ENCODE measurements at places on chromosomes 12 and 14.

DNA sequence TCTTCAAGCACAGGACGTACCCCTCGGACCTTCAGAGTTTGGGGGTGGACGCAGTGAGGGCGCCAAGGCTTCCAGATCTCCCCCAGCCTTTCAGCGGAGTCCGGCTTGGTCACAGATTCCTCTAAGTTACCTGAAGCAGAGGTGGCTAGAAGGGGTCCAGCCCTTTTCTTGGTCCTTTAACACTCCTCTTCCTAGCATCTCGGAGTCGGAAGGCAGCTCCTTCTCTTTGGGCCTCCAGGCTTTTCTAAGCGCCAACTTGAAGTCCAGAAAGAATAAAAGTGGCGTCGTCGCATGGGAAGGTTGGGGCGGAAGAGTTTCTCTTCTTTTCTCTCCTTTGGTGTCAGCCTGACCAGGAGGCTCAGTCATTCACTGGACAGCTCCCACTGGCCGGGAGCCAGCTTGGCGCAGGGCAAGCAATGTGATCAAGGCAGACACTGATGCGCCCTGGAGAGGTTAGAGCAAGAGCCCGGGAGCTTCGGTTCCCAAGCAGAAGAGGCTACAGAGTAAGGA lies 9.6 kb downstream of the OR6S1 start:
- DNase-seq = no peak

DNA sequence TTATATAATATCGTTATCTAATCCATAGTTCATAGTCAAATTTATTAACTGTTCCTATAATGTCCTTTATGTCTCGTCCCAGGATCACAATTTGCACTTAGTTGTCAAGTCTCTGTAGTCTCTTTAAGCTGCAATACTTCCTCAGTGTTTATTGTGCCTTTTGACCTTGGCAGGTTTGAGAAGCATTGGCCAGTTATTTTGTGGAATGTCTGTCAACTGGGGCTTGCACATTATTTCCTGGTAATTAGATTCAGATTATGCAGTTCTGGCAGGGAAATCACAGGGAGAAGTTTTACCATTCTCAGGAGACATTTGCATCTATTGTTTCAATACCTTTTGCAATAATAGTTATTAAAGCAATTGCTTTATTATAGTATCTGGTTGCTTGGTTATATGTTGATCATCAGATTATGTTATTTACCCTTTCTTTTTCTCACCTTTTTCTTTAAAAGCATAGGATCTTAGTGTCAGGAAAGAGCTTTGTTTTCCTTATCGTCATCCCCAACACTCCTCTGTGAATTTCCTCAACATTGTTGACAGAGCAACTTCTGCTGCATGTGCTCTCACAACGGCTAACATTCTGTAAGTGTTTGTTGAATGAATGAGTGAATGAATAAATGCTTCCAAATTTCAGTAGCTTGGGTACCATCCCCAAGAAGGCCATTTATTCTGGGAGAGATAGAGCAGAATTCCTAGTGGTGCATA lies 3.7 kb upstream of the ART4 start:
- no peak for DNase-seq

DNA sequence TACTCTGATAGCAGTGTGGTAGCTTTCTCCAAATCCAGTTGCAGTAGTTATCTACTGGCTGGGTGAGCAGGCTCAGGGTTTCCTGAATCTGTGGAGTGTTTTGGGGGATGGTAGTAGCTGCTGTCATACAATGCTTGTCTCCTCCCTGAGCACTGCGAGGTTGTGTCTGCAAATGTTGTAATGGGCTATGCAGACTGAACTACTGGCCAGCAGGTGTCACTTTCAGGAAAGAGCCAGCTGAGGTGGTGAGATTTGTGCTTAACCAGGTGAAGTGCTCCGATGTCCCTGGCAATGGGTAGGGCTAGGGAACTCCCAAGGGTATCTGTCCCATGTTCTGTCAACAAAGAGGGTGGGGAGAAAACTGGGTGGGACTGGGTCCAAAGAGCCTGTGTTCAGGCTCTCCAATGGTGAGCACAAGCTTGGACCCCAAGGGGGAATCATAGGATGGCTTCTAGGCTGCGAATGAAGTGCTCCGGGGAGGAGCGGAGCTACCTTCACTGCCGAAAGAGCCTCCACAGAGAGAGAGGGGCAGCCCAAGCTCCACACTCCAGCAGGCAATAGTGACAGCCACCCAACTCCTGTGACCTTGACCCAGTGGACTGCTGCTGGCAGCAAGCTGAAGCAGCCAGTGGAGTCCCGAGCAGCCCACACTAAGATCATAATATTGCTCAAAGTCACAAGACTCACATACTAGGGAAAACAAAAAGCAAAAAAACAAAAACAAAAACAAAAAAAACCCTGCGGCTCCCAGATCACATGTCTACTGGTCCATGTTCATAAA lies 1324.0 kb upstream of the USP15 start:
- no peak for DNase-seq

DNA sequence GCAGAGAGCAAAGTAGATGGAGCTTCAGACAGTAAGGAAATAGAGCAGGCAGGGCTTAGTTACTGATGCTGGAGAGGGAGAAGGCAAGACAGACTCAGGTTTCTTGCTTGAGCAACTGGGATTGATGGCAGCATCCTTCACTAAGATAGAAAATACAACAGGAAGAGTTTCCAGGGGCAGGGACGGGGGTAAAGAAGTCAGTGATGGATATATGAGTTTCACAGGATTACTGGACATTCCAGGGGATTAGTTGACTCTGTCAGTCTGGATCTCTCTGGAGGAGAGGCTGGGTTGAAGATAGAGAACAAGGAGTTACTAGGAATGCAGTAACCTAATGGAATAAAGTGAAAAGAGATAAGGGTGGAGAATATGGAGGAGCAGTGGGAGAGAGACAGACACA lies 74.5 kb upstream of the ATF1 start:
- DNase-seq = no peak

GRCh38 chr14:44576356-44576755 lies 69.3 kb upstream of the FSCB start:
- DNase-seq = no peak

DNA sequence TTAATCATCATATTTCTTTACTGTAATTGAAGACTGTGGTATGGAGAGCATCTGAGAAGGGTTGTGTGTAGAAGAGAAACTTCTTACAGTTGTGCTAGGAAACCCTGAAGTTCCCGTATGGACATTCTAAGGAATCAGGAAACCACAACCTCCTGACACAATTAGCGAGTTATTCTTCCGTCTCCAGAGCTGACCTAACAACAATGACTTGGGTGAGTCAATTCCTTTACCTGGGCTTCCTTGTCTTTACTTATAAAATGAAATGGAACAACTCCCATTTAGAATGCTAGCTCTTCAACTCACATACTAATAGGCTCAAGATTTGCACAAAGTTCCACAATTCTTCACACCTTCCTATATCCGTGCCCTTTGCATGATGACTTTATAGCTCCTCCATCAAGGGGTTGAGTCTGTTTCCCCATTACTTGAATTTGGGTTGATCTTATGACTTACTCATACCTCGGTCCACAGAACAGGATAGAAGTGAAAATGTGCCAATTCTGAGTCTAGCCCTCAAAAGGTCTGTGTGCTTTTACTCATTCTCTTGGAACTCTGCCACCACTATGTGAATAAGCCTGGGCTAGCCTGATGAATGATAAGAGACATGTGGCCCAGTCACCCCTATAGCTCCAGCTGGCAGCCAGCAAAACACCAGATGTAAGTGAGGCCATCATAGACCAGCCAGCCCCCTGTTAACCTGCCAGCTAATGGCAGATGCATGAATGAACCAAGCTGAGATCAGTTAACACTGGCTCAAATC lies 459.4 kb downstream of the ETNK1 start:
- DNase-seq = no peak

GRCh38 chr12:10667581-10667980 lies 6.3 kb downstream of the STYK1 start:
- no peak for DNase-seq

DNA sequence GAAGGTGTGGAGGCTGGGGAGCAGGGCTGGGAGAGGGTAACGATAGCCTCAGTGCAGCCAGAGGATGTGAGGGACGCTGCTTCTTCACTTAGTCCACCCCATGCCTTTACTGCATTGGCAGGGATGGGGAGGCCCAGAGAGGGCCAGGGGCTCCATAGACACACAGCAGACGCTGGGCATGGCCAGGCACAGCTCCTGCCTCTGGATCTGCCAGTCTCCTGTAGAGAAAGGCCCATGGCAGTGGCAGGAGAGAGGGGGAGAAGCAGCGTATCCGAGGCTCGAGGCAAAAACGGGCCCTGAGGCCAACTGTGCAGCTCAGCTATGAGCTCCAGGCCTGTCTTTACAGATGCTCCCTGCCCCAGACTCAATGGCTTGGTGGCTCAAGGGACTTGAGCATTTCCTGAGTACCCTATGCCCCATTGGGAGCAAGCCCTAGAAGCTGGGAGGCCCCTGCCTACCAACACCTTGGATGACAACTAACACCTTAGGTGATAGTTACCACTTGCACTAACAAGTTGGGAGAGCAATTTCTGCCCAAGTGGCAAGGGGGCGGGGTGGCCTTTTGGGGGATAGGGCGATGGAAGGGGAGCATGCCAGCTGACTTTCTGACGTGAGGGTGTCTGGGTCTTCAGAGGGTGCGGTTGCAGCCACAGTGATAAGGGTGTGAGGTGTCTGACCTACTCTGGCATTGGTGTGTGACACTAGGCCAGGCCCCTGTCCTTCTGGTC lies 5.0 kb upstream of the LBHD2 start:
- no peak for DNase-seq

- no peak for DNase-seq
Observed at GRCh38 chr14:83058068-83058467, 1524.4 kb upstream of the SEL1L start.

DNA sequence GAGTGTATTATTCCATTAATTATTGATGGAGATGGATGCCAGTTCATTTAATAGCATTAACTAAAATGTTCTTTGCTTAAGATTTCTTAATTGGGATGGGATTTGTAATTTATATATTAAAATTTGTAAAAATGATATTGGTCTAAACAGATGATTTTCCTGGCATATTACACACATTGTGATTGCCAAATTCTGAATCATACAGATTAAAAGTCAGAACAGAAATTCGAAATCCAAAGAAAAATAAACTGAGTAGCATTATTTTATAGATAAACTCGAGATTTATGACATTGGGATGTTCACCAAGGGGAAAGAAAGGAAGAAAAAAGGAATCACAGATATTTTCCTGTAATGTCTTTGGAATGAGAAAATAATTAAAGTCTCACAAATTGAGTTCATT lies 481.1 kb downstream of the CCER1 start:
- no peak for DNase-seq

DNA sequence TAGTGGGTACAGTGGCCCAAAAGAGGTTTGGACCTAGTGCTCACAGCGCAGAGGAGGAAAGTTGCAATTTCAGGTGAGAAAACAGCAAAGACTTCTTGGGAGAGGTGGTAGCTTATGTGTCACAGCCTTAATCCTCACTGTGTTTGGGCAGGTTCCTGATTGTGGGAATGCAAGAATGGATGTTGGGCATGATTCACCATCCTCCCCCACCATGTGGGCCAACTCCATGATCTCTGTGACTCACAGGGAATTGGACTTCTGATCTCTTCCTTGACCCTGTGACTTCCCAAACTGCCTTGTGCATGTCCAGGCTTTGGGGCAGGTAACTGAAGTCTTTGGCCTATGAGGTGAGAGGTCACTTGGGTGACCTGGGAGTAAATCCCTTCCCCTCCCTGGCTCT lies 1.8 kb upstream of the CHST11 start:
- no peak for DNase-seq

GRCh38 chr12:97293541-97293940 lies 169.1 kb upstream of the RMST start:
- no peak for DNase-seq

DNA sequence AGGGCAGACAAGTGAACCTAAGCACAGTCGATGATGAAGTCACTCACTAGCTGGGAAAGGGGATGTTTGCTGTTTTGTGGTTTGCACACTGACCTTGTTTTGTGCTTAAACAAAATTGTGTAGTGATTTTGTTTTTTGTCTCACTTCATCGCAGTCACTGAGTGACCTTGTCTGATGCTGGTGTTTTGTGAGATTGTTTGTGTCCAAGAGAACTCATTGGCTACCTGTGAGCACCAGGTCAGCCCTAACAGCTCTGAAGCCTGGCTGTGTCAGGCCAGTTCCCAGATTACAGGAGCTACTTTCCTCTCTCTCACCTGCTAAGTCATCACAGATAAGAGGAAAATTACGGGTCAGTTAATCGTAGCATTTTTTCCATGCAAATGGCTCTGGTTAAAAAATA lies 3.9 kb upstream of the ESYT1 start:
- no peak for DNase-seq

GRCh38 chr12:100826323-100826722 lies 31.7 kb downstream of the ANO4 start:
- DNase-seq = no peak

DNA sequence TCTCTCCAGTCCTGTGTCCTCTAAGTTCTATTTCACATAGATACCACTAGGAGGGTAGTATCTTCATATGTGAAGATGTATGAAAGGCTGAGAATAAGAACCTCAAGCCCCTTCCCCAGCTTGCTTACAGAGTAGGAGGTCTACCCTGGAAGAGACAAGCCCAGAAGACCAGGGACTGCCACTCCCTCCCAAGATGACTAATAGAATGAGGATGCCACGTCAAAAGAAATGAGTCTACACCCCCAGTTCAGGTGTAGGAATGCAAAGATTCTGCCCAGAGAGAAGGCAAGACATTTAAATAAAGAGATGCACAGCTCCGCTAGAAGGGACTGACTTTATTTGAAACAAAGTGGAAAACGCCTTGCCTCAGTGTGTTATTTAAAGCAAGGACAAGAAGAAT lies 1006.0 kb upstream of the USP15 start:
- DNase-seq = no peak

Data from activated T-helper 9 cell treated with anti-CD3 and anti-CD28 coated beads, Interleukin-2, amount 50 U/mL, for 16 hours (primary cell).